ENCODE measurements at places on chromosomes 3 and 15.

DNA sequence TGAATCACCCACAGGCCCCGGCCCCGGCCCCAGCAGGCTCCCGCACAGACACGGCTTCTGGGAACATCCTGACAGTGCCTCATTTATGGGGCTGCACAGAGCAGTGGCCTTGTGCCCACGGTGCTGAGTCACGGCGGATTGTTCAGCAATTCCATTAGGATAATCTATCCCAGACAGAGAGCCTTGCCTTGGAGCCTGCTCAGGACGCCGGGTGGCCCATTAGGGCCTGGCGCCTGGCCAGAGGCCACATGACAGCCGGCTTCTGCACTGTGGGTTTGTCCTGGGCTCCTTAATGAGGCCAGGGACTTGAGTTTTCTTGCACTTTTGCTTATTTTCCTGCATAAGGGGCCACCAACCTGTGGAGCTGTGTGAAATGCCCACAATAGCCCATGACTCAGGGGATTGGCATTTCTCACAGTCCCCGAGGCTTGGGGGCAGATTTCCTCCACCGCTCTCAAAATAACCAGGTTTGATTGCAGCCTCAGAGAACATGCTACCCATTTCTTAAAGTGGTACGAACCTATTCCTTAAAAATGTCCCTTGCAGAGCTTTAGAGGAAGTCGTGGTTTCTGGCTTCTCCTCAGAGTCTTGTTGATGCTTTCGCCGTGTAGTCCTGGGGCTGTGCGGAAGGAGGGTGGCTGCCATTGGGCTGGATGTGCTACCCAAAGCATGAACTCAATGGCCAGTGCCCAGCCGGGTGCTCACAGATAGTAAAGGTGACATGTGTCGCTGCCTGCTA lies 19.0 kb downstream of the SYNM start:
- DNase-seq, result no peak

DNA sequence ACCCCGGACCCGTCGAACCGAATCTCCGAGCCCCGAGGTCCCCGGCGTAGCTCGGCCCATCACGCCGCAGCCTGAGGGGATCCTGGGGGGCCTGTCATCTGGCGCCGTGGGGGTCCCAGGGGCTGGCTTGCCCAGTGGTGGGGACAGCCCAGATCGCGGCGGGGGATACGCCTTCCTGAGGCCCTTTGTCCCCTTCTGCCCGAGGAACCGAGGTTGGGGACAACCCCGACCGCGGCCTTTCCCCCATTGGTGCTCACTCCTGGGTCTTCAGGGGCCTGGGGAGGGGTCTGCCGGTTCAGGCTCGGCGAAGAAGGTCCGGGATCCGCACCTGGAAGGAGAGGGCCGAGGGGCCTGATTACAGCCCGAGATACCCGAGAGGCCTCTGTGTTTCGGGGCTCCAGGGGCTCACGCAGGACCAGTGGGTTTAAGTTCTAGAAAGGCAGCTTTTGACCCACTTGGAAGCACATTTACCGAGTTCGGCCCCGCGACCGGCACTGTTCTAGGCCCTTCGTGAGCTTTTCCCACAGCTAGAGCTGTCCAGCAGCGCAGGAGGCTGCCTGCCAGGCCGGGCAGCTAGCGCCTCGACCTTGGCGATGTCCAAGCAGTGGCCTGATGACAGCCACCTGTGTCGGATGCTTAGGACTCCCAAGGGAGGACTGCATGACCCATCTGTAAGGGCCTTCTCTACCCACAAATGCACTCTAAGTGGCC lies 504 bp downstream of the ABHD2 start:
- no peak for DNase-seq

DNA sequence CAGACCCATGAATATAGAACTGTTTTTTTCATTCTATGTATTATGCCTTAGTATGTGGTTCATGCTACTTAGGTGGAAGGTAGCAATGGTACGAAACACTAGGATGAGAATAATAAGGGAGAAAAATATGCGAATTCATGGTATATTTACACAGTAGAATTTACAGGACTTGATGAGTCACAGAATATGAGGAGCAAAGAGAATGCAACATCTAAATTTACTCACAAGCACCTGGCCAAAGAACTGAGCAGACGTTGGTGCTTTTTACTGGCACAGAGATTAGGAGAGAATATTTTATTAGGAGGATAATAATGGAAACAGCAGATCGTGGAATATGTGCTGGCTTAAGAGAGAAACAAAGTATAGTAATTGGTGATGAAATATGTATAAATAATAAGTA lies 785.4 kb upstream of the ROBO1 start:
- DNase-seq, result no peak

GRCh38 chr3:50221411-50222168 lies 14.4 kb upstream of the GNAI2 start:
- no peak for DNase-seq

GRCh38 chr3:46664188-46664970 lies 29.1 kb downstream of the ALS2CL start:
- DNase-seq, result no peak

DNA sequence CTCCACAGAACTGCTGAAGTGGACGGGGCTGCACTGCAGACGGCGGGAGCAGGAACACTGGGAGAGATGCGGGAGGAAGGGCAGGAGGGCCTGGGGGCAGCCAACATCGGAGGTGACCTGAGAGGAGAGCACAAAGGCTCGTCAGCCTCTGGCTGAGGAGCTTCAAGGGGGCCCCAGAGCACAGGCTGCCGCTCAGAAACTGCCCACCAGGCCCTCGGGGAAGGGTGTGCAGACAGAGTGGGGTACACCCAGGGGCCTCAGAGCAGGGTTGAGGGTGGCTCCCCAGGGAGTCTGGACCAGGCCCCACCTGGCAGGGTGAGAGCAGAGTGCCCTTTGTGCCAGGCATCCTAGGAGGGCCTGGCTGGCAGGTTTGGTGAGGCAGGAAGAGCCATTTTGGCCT lies 14.7 kb upstream of the RHO start:
- no peak for DNase-seq

GRCh38 chr3:134974624-134975023 lies 179.6 kb downstream of the EPHB1 start:
- no peak for DNase-seq

GRCh38 chr3:134810850-134811249 lies 15.8 kb downstream of the EPHB1 start:
- DNase-seq, result no peak

GRCh38 chr3:128681369-128681829 lies 30.8 kb upstream of the RPN1 start:
- no peak for DNase-seq

- DNase-seq, result no peak
These were observed 790 bp upstream of the SRGAP3 start for GRCh38 chr3:9250236-9250635.

DNA sequence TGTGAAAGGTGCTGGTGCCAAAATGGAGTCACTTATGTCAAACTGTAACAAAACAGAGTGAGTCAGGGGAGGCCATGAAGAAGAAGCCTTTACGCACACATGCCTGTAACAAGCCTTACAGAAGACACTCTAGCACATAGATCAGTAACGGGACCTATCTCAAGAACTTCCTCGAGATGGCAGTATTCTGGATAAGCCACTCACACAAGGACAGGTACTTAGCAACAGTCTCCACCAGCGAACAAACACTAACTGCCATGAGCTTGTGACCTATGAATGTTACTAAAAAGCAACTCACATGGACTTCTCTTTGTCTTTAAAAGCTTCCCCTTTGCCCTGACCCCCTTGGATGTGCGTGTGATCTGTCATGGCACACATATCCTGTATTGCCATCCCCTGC lies 235.1 kb downstream of the CD47 start:
- DNase-seq, result no peak

DNA sequence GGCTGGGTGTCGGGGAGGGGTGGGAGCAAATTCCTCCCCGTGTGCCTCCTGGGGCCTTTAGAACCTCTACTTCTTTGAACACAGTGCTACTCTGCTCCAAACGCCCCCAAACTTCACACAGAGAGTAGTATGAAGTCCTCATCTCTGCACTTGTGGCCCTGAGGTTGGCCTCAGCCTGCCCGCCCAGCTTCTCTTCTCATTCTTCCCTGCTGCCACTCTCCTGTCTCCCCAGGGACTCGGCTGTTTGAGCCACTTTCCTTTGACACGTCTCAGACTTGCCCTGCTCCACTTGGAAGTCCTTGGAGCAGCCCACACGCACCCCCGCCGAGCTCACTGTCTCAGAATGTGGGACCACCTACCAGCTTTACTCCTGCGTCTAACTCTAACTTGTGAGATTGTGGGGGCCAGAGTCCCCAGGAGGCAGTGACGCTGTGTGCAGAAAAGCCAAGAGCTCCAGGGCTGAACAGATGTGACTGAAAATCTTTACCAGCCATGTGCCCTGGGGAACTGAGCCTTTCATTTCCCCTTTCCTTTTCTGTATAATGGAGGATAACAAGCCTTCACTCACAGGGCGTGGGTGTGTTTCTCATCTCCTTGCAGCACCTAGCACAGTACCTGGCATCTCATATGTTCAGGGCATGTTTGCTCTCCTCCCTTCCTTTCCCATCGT lies 233.6 kb upstream of the CTDSPL start:
- no peak for DNase-seq

GRCh38 chr15:61687124-61687523 lies 373.1 kb downstream of the VPS13C start:
- no peak for DNase-seq
